CD4-positive, alpha-beta T cell treated with Interleukin-4 for 4 hours (primary cell): ENCODE measurements at places on chromosomes 7 and 10.

DNA sequence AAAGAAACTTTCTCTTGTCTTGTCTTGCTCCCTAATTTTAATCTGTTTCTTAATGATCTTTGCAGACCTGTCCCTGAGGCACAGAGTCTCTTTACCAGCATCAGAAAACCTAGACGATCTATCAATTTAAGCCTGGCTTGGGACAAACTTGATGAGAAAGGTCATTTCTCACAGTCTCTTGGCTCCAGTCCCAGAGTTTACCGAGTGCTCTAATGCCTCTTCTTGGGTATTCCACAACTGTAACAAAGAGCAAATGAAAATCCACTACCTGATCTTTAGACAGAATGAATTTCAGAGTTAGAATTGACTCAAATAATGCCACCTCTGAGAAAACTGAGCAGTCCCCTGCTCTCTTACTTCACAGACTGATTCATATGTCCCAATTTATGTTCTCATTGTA lies 106.4 kb upstream of the DNAJB12 start:
- no peak for DNase-seq

DNA sequence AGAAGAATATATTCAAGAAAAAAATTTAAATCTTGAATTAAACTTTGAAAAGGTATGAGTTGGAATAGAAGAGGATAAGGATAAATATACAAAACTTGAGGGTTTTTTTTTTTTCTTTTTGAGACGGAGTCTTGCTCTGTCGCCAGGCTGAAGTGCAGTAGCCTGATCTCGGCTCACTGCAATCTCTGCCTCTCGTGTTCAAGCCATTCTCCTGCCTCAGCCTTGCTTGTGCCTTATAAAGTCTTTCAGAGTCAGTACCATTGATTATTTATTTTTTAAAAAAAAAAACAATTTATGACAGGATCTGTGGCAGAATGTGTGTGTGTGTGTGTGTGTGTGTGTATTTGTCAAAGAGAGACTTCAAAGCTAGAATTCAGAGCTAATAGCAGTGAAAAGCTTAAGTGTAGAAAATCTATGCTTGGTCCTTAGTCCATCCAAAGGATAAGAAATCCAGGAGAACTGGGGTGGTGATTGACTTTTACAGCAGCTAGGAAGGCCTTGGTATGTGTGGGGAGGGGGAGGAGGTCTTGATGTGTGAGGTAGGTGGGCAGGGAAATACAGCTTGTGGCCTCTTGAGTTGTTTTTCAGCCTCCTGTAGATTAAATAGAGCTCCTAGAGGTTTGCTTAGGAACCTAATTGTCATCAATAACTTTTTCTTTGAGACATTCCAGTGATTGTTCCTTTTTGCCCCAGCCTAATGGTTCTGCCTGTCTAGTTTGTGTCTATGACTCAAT lies 2.4 kb downstream of the HECTD2 start:
- DNase-seq = no peak

GRCh38 chr10:17873946-17874345 lies 64.8 kb downstream of the MRC1 start:
- no peak for DNase-seq

GRCh38 chr7:100122067-100122466 lies 2.6 kb downstream of the CNPY4 start:
- no peak for DNase-seq

GRCh38 chr7:105277341-105277740 lies 111.4 kb downstream of the SRPK2 start:
- DNase-seq = no peak

- DNase-seq = no peak
Observed at GRCh38 chr10:119319161-119319919, 112.0 kb downstream of the GRK5 start.

DNA sequence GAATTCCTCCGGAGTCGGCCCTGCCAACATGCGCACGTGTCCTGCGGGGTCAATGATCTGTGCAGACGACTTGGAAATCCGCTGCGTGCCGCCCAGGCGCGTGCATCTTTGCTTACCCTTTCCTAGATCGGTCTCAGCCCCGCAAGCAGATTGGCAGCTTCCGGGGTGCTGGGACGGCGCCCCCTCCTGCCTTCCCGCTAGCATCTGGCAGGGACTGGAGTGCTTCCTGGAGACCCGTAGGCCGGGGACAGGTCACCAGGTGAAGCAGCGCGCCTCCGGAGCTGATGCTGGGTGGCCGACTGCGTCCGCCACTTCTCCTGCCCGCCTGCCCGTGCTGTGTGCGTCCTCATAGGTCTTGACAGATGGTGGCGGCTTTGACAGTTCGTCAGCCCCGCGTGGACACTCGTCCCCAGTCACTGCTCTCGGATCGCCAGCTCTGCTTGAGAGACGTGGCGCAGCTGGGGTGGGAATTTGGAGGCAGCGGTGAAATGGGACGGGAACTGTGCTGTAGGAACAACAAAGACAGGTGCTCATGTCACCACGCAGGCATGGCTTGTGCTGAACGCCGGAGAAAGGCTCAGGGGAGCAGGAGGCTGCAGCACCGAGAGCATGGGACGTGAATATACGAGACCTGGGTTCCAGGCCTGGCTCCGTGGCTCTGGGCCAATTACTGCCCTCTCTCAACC lies 21.9 kb upstream of the KCNK18 start:
- peak; percentile 3 for DNase-seq

DNA sequence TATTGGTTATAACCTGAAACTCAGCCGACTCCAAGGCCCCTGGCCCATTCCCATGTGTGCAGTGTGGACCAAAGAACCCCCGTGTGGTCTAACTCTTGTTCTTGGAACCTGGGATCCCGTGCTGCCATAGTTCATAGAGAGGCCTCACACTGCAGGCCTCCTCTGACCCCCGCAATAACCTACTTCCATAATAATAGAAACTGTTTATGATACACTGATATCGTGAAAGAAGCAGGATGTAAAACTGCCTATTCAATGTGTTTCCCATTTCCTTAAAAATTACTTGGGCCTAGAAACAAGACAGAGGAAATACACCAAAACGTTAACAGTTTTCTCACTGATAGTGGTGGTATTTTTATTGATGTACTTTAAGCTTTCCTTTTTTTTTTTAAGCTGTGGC lies 109.2 kb upstream of the KDM7A start:
- no peak for DNase-seq

DNA sequence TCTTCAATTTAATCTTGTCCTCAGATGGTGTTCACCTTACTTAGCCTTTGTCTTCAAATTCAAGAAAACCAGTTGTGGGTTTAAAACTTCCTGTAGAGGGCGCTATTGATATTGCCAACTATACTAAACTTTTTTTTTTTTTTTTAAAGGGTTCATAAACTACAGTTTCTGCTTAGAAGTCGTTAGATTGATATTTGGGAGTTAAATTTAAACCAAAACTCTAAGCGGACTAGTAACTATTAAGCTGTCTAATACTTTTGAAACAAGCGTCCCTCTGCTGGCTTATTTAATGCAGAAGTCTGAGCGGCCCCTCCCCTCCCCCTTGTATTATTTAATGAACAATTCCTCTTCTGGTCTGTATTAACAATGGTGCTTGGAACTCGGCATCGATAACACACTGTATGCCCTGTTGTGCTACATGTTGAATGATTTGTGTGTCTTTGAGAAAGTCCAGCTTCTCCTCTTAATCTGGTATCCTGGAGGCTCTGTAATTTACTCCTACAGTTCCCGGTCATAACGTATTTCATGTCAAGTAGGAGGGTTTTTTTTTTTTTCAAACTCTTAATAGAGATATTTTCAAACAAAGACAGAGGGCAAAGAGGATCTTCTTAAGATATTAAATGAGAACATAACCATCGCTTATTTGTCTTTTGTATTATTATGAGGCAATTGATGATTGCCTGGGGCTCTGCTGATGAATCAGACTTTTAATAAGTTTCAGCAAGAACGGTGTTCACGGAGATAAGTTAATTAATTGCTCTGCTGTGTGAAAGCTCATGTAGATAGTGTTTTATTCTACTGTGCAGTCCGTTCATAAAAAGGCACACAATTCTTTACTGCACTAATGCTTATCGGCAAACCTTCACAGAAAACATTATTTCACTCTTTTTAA lies 22.6 kb upstream of the CREB5 start:
- DNase-seq = no peak

DNA sequence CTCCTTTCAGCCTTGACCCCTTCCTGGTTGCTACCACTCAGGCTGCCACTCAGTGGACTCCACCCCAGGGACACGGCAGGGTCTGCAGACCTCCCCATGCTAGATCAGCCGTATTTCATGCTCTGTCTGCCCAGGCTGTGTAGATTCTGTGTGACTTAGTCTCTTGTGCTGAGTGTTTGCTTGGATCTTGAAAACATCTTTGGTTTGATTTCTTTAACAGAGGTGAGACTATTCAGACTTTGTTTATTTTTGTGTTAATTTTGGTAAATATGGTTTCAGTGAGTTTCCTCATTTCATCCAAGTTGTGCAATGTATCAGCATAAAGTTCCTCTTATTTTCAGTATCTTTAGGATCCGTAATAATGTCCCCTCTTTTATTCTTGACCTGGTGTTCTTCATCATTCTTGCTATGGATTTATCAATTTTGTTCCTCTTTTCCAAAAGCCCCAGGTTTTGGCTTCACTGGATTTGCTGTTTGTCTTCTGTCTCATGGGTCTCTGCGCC lies 21.2 kb upstream of the PWWP2B start:
- no peak for DNase-seq

DNA sequence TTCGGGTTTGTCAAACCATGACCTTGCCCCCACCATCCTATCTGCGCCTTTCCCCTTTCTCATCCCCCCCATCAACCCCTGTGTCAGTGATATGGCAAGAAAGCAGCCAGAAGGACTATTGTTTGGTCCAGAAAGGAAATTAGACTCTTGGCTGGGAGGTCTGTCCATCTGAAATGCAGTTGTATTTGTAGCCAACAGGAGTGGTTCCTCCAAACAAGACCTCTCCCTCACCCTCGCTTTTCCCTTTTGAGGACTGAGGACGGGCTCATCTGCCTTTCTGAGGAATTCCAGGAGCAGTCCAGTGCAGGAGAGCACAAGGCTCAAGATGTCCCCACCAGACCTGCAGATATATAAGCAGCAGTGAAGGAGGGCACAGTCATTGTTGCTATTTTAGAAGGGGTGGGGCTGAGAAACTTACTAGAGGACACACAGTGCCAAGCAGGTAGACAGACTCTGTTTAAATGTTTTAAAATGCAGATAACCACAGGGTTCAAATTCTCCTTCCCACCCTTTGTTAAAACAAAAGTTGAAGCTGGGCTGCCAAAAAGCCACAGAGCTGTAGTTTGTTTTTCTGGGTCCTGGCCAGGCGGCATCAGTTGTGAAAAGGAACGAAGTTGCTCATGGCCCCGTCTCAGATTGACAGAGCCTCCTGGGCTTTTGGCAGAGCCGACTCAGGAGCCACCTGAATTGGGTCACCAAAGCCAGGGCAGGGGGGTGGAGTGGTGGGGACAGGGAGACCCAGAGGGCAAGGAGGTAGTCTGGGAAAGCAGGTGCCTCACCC lies 37.3 kb downstream of the CYP17A1 start:
- no peak for DNase-seq

GRCh38 chr7:27154901-27155815 lies 1.3 kb downstream of the HOXA7 start:
- DNase-seq = no peak

DNA sequence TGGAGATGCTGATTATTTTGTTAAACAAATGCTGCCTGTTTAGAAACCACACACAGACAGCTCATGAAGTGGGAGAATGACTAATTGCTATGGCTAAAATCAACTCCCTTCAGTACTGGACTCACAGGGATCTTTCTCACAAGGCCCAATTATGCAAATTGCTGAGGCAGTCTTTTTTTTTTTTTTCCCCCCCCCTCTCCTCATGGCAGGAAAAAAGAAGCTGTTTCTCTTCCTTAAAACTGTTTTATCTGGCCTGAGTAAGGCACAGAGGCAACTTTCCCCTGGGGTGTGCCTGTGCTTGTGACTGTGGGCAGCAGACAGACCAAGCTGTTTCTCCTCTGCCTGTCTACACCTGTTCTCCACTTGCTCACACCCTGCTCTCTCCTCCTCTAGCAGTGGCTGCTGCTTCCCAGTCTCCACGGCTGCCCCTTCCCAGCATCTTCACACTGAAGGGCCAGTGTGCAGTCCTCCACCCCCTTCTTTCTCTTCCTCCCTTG lies 65.4 kb upstream of the STEAP1B start:
- no peak for DNase-seq

- DNase-seq = no peak
Observed at GRCh38 chr7:885261-885892, 9.0 kb downstream of the GET4 start.

DNA sequence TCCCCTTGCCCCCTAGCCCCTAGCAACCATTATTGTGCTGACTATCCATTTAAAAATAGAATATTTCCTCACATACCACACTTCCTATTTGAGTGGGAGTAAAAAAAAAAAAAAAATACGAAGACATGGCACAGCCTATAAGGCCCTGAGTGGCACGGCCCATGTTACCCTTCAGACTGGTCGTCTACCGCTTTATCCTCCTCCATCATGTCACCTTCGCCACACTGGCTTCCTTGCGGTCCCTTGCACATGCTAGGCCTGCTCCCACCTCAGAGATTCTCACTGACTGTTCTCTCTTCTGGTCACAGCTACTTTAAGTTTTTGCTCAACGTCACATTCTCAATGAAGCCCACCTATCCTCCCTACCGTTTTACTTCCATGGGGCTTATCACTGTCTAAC lies 130.3 kb downstream of the ATE1 start:
- no peak for DNase-seq

GRCh38 chr10:110103921-110104461 lies 96.2 kb downstream of the ADD3 start:
- DNase-seq = no peak

GRCh38 chr7:39633563-39634477 lies 10.4 kb downstream of the RALA start:
- DNase-seq = peak; percentile 58

DNA sequence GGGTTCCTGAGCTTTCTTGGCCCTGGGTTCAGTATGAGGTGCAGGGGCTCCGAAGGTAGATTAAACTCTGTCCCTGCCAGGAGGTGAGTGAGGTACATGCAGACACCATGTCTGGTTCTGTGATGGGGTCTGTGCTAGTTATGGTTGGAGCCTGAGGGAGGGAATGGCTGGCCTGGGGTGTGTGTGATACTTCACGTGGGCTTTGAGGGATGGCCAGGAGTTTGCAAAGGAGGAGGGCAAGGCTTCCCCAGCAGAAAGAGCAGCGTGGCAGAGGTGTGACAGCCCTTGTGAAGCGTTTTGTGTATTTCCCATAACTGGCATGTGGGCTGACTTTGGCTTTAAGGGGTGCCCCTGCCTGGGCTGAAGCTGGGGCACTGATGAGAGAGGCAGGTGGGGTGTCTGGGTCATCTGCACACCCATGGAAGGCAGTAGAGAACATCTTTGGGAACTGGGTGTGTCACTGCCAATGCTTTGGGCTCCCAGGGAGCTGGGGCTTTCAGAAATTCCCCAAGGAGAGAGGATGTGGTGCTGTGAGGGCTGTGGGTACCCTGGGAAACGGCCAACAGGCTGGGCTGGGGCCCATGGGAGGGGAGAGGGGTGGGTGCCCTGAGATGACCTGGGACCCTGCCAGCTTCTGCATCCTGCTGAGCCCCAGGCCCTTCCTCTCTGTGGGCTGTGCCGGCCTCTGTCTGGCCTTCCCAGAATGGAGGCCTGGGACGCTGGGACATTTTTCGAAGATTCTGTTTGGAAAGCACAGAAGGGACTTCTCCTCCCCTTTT lies 4.6 kb downstream of the PALD1 start:
- no peak for DNase-seq

DNA sequence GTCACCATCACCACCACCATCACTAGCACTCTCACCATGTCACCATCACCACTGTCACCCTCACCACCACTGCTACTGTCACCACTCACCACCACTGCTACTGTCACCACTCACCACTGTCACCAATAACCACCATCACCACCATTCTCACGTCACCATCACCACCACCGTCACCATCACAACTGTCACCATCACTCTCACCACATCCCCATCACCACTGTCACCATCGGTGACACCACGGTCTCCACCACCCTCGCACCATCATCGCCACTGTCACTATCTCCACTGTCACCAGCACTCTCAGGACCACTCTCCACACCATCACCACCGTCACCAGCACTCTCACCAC lies 130.4 kb downstream of the MAD1L1 start:
- peak; percentile 6 for DNase-seq
